ENCODE measurements at places on chromosomes 5 and 9.

DNA sequence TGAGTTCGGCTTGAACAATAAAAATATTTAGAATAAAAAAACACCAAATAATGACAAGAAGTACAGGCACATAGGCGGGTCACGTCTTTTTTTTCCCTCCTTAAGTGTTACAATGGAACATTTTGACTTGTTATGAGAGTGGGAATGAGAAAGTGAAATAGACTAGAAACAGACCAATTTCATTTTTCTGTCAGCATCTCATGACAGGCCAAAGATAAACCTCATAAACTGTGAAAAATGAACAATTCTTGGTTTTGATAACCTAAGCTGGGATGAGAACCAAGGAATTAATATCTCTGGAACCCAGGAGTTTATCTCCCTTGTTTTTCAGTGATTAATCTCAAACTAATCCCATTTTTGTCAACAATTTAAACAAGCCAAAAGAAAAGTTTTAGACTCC is 299.5 kb downstream of the SLIT3 start:
- DNase-seq, result no peak

DNA sequence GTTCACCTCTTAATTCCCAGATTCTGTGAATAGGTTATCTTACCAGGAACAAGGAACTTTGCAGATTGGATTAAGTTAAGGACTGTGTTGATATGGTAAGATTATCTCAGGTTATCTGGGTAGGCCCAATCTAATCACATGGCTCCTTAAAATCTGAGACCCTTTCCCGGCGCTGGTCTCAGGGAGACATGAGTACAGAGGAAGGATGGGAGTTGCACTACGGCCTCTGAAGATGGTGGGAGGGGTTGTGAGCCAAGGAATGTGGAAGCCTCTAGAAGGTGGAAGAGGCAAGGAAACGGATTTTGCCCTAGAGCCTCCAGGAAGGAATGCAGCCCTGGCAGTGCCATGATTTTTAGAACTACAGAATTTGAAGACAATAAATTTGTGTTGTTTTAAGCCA is 95.1 kb downstream of the AK8 start:
- DNase-seq, result no peak

- peak; percentile 50 for DNase-seq
These were observed 84.0 kb downstream of the RXRA start for GRCh38 chr9:134410071-134410834.

DNA sequence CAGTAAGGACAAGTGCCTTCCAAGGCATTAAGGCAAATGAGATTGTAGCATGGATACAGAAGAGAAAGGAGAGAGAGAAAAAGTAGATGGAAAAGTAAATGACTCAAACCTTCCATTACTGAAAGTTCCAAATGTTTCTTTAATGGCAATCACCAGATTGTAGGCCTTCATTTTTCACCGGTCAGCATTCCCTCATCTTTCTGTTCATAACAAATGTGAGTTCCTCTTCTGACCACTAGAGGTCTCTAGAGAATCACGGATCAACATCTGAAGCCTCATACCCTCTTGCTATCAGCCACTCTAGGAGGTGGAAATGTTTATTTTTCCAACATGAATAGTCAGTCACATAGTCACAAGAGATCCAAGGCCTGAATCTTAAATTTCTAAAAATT is 73.6 kb upstream of the RPS23 start:
- peak; percentile 76 for DNase-seq

GRCh38 chr9:117926031-117926658 is 221.9 kb downstream of the TLR4 start:
- DNase-seq, result no peak

DNA sequence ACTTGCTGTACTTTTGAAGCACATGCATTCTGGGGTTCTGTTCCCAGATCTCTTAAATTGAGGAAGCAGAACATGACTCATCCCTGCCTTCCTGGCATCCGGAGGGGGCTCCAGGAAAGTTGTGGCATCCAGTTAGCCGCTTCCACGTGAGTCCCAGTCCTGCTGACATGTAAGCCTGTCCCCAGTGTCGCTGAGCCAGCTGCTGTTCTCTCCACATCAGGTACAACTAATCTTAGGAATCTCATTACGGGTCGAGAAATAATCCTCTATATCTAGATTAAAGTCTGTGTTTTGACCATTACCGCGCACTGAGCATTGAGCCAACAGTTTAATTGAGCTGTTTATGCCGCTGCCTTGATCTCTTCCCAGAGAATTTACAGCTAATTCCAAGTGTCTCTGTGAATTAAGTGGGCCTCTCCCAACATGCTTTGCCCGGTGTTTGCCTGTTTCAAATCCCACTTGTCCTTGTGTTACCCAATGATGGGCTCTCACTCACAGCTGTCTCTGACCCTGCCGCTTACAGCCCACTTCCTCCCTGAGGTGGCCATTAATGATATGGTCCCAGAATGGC is 10.5 kb upstream of the SHB start:
- DNase-seq, result no peak

DNA sequence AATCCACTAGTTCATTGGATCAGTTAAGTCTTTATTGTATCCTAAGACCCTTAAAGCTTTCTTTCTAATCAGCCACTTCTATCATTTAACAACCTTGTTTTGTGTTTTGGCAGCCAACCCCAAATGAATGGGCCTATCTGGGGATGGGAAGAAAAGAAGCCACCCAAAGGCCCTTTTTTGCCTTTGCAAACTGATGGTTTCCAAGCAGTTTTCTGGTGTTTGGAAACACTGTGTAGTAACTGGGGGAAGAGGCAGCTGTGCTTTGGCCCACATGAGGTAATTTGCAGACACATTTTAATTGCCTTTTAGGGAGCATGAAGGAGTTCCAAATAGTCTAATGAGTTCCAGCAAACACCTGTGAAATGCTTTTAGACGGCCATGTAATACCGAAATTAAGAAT is 1751.3 kb upstream of the WWC1 start:
- no peak for DNase-seq

GRCh38 chr5:60541980-60542379 is 158.0 kb downstream of the DEPDC1B start:
- DNase-seq, result peak; percentile 52

- no peak for DNase-seq
These were observed 17.9 kb upstream of the NOTCH1 start for GRCh38 chr9:136563646-136564325.

DNA sequence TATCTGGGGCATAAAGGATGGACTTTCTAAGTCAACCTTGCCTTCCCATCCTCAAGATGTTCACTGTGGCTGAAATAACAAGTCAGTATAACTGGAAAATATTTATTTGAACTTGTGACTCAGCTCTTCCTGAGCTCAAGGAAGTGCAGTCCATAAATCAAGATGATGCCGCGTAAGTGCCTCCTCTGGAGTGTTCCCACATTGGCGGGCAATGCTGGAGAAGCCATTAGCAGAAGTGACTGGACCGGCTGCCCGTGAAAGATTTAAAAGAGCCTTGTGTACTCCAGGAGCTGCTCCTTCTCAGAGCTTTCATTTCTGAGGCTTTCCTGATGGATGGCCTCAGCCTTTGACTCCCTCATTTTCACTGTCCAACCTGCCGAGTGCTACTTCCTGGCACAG is 17.4 kb downstream of the TMOD1 start:
- peak; percentile 27 for DNase-seq

GRCh38 chr9:12629067-12629466 is 64.1 kb upstream of the TYRP1 start:
- no peak for DNase-seq

GRCh38 chr5:93189707-93190120 is 391.3 kb downstream of the NR2F1-AS1 start:
- no peak for DNase-seq

DNA sequence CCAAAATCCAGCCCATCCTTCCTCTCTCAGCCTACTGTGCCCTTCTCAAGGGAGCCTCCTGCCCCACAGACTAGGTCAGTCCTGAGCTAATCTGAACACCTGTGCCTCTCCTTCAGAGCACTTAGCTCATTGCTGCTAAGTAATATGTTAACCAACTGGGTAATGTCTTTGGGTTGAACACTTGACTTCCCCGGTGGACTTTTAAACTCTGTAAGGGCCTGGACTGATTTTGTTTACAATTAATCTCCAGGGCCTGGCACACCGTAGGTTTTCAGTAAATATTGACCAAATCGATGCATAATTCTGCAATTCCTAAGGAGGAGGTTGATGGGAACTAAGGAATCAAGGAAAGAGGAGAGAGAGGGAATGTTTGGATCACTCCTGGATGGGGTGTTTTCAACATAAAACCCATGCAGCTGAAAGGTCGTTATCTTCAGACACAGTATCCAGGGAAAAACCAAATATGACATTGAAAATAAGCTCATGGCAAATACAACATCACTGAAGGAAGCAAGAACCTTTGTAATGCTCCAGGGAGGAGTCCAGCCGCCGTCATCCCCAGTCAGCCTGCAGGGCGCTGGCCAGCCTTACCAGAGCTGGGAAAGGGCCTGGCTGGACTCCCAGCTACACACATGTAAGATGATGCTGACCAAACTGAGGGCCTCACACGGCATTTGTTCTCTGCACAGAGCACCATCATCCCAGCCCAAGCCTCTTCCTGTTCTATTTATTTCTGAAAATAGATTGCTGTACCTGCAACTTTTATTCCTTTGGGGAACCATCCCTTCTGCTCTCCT is 166.3 kb downstream of the C5orf15 start:
- DNase-seq, result no peak

- peak; percentile 78 for DNase-seq
These were observed 666.9 kb upstream of the KLF4 start for GRCh38 chr9:108156270-108156998.

All from hematopoietic multipotent progenitor cell treated with erythropoietin and hydrocortisone succinate and interleukin-3 and kit ligand, for 6 days (in vitro differentiated cells).